ENCODE measurements at places on chromosomes 1 and 21. TPM values are rescaled to one million over a fixed set of nuclear protein-coding genes. Genes with fewer than 3 reads are reported as not detected.
A peak's percentile ranks its signal among the peaks of the same experiment; 100 is the strongest.

DNA sequence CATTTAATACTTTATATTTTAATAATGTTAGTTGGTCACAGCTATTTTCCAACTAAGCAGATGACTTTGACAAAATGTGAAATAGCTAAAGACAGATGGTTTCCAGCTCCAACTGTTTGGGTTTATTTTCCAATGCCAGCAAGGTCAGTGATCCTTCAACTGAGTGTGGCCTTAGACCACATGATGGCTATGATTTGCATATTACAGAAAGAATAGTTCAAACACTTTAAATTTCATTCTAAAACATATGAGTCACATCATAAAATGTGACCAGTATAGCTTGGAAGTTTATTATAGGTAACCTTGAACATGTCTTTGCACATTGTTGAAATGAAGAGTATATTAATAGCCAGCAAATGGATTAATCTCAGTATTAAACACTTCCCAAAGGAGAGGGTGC, 454.0 kb upstream of the C1orf87 start:
- DNase-seq = no peak

AQP10 gene
- not detected for total RNA-seq

EPHA2 gene
- 16.3 TPM for total RNA-seq

GRCh38 chr1:45394342-45394741, 54.1 kb upstream of the MUTYH start:
- DNase-seq = no peak

DNA sequence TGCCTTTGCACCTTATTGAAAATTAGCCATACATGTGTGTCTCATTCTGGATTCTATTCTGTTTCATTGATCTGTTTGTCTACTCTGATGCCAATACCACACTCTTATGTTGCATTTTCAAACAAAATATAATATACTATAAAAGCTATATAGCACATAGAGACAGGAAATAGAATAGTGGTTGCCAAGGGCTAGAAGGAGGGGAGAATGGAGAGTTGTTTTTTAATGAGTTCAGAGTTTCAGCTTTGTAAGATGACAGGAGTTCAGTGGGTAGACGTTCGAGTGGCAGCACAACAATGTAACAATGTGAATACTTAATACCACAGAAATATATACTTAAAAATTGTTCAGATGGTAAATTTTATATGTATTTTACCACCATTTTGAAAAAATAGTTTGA, 17.0 kb downstream of the RLF start:
- DNase-seq = no peak

TNFRSF18 gene
- total RNA-seq = 1.7 TPM

DNA sequence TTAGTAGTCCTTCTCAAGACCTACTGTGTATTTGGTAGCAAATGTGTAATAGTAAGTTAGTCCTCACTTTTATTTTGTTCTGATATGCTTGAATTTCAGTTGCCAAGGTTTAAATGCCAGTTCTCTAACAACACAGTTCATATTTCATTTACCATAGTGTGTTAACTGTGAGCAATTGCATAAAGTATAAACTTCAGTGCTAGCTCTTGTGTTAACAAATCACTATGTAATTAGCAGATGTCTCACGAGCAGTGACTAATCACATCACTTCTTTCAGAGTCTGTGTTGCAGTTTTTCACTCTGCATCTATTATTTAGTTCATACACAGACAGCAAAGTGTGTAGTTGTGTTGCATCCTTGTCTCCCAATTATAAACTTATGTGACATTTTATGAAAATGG, 47.8 kb downstream of the ZMYM4 start:
- DNase-seq = no peak

DNA sequence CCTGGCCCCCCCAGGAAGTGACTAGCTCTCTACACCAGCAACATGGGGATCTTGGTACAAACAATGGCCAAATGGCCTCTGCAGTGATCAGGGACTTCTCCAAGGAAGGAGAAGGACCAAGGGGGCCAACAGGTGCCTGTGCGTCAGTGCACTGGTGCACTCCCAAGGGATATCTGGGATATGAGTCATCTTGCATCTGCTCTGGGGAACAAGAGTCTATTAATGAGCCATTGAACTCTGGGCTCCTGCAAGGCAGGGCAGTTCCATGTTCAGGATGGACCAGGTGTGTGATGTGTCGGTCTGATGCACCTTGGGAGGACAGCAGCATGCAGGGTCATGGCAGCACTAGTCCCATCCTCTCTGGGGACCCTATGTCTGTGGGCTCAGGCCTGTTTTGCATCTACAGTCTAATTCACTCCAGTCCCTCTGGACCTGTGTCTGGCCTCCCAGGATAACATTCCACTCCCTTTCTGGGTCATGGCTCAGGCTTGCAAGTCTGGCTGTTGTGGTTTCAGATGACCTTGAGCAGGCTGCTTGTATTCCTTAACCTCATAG, 125.3 kb downstream of the TRABD2B start:
- no peak for DNase-seq

GRCh38 chr1:40697436-40697835, 5.9 kb downstream of the NFYC start:
- no peak for DNase-seq

- no peak for DNase-seq
Measured at GRCh38 chr1:185152187-185152767, 4.5 kb downstream of the TRMT1L start.

- DNase-seq = peak; percentile 46
Measured at GRCh38 chr1:59967141-59967697, 40.6 kb upstream of the CYP2J2 start.

GRCh38 chr1:157478030-157478429, 74.3 kb downstream of the FCRL5 start:
- no peak for DNase-seq

DNA sequence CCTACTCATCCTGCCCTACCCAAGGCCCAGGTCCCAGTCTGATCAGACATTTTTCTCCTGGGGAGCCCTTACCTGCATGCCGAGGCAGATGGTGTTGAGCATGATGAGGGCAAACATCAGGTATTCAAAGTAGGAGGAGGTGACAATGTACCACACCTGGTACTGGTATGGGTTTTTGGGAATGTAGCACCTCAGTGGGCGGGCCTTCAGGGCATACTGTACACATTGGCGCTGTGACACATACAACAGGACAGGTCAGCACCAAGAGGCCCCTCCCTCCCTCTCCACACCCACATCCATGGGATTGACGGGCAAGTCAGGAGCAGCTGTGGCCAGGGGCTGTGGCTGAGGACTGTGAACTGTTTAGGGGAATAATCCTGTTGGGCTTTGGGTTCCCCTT, 37.1 kb upstream of the KIF21B start:
- no peak for DNase-seq

Data from stomach (tissue), 19 donors.